ENCODE measurements at places on chromosomes 3 and 15.

GRCh38 chr15:52682781-52683180 lies 3.6 kb upstream of the ATOSA start:
- DNase-seq, result no peak

- no peak for DNase-seq
Measured at GRCh38 chr15:77436822-77437221, 16.1 kb downstream of the HMG20A start.

- peak; percentile 38 for DNase-seq
Measured at GRCh38 chr3:16828815-16829214, 55.9 kb upstream of the PLCL2 start.

DNA sequence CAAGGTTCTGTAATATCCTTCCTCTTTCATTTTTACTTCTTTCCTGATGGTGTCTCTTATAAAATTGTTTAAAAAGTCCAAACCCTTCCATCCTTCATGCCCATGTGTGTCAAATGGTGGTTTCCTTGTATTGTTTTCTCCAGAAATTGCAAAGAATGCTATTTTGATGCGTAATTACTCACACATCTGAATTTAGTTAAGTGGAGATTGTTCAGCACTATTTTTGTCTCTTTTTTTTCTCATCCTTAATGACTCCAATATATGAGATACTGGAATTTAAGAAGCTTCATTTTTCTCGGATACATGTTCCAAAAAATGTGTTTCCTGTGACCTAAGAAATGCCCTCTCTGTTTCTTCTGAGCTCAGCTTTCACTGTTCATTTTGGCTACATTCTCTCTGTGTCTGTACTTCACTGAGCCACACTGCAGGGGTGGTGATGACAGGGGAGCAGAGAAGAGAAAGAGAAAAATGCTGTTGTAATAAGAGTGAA lies 799.8 kb downstream of the DIPK2A start:
- no peak for DNase-seq

GRCh38 chr3:13370609-13371008 lies 49.5 kb downstream of the NUP210 start:
- no peak for DNase-seq

DNA sequence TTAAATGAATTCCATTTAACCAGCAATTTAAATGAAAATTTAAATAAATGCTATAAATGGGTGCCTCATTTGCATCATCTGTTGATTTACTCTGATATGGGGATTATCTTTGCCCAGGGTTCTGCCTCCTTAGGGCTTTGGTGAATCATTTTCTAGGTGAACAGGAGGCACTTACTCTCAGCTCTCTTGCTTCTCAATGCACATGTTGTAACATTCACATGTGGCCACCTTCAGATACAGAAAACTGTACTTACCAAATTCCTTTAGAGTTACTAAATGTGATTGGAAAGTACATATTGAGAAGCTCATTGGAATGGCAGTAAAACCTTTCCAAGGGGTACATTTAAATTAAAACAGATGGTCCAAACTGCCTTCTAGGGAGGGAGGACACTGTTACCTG lies 20.8 kb downstream of the GADL1 start:
- DNase-seq, result no peak

GRCh38 chr3:160618878-160619277 lies 53.5 kb upstream of the KPNA4 start:
- DNase-seq, result no peak

DNA sequence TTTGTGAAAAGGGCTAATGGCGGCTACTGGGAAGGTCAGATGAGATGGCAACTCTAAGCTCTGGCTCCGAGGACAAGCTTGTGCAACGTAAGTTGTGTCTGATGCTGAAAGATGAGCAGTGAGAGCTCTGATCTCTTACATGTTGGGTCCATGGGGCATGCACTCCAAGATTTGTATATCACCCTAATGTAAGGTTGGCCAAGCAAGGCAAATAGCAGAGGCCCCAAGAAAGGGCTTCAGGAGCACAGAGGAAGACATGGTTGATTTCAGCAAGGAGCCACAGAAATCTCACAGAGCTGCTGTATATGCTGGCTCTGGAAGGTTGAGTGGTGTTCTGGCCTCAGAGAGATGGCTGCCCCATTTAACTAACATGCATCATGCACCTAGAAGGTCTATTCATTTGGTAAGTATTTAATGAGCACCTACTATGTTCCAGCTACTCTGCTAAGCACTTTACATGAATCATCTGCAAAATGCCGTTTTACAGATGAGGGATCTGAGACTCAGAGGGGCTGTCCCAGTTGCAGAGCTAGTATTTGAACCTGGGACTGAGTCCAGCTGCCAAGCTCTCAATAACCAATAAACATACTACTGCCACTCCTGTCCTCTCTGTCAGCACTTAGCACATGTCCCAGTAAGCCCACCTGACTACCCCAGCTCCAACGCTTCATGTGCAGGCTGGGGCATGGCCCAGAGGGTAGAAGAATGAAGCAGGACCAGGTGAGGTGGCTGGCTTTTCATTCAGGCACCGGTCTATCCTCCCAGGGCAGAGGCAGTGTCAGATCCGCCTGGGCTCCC lies 27.8 kb upstream of the ATP2B2 start:
- no peak for DNase-seq

DNA sequence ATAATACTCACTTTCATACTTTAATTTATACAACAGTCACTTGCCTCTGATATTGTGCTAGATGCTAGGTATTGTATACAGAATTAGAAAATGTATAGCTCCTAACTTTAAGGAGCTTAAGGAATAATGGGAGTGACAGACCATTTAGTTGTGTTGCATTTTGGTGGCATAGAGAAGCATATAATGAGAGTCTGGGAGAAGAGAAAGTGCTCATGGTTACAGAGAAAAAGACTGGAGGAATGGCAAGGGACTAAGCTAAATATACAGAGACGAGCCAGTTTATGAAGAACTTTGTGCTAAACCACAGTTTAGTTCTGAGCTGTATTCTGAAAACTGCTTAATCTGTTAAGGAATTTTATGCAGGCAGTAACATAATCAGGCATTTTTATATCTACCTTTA lies 6.4 kb downstream of the RNF13 start:
- DNase-seq, result no peak

DNA sequence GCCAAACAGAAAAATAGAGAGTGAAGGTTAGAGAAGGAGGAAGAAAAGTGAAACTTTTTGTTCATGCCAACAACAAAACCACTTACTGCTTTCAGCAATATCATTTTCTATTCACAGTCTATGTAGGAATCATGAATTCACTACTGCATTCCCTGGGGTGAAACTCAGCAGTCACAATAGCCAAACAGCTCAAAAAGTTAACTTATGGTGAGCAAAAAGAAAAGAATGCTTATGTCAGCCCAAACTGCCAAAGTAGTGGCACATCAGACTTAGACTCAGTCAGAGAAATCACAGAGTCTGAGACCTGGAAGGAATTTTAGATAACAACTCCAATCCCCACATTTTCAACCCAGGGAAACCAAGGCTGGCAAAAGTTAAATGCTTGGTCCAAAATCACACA lies 238.7 kb upstream of the TMCO5A start:
- DNase-seq, result no peak

GRCh38 chr3:87270908-87271700 lies 5.3 kb downstream of the POU1F1 start:
- no peak for DNase-seq

DNA sequence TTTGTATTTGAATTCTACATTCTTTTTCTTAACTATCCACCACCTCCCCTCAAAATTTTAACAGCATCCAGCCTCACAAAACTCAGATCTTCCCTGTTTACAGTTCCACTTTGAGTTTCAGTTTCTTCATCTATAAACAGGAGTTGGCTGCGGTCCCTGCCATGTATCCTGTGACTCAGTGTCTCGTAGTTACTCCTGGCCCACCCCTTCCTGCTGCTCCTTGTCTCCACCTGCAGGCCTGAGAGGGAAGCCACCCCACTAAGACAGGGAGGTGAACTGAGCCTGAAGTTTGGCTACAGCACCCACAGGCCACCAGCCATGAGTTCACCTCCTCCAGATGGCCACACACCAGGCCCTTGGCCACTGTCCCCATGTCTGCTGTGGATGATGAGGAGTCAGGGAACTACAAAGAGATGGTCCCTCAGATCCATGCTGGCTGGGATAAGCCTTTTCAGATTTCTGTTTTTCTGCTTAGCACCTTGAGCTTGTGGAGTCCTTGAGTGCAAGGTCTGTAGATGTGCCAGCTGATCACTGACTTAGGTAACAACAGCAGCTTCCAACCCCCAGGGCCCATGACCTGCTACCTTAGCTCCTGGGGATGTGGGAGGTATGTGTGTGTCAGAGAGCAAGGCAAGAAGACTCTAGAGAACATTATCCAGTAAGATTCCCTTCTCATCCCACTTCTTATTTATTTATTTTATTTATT lies 37.5 kb downstream of the CD86 start:
- no peak for DNase-seq

GRCh38 chr3:105790534-105790933 lies 78.3 kb downstream of the CBLB start:
- no peak for DNase-seq

DNA sequence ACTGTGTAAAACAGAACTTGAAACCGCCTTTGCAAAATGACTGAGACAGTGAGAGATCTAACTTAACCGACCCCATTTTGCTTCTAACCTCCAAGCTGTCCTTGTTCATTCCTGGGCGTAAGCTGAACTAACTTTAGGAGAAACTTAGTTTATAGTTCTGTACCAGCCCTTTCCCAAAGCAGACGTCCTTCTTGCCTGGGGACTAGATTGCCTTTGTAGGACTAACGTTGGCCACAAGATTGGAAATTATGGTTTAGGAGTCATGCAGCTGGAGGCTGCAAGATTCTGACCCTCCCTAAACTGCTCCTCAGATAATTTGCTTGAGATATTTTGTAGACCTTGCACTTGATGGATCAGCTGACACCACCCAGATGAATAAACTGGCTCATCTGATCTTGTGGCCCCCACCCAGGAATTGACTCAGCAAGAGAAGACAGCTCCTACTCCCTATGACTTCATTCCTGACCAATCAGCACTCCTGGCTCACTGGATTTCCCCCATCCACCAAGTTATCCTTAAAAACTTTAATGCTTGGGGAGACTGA lies 219.9 kb upstream of the PROK2 start:
- no peak for DNase-seq

GRCh38 chr3:107077391-107077790 lies 299.8 kb upstream of the CCDC54 start:
- no peak for DNase-seq

GRCh38 chr3:149717391-149718056 lies 34.8 kb downstream of the COMMD2 start:
- DNase-seq, result peak; percentile 10

GRCh38 chr15:26070095-26070532 lies 207.0 kb upstream of the ATP10A start:
- no peak for DNase-seq

DNA sequence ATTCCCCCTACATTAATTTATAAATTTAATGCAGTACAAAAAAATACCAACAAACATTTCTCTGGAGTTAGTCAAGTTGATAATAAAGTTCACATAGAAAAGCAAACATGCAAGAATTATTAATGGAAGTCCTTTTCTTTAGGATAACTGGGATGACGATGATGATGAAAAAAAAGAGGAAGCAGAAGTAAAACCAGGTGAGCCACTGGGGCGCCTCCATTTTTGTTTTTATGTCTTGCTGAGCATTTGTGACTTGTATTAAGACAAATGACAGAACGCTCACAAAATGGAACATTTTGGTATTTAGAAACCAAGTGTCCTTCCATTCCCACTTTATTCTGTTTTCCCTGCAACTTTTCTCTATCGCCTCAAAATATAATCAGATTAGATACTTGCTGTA lies 13.8 kb downstream of the EIF3J start:
- no peak for DNase-seq

GRCh38 chr3:151477591-151478334 lies 16.9 kb upstream of the IGSF10 start:
- no peak for DNase-seq

DNA sequence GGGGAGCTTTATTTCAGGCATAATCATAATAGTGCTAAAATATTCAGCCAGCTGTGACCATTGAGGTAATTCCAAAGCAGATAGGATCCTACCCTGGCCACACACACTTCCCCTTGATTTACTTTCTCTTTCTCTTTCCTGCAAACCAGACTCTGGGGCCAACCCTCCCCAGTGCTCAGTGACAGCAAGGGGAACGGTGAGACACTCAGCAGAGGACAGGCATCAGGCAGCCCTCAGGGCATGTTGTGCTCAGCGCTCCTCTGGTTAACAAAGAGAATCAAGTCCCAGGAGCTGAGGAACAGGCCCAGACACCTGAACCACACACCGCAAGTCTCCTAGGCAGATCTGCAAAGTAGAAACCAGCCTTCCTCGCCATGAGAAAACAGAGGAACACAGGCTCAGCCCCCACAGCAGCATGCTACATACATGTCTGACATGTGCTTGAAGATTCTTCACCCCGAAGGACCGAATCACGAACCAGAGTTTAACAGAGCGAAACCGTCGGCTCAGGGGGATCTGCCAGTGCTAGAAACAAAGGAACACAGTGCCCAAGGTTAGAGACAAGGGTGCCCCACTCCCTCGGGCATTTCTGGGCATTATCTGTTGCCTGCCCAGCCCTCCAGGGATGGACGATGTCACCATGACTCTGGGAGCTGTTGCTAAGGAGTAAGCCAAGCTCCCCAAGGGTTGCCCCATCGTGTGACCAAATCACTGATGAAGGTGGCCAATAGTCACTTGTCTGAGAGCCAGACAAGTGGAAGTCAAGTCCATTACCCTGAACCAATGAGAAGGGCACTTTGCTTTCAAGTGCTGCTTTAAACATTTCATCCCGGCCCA lies 17.5 kb downstream of the HDC start:
- peak; percentile 29 for DNase-seq

DNA sequence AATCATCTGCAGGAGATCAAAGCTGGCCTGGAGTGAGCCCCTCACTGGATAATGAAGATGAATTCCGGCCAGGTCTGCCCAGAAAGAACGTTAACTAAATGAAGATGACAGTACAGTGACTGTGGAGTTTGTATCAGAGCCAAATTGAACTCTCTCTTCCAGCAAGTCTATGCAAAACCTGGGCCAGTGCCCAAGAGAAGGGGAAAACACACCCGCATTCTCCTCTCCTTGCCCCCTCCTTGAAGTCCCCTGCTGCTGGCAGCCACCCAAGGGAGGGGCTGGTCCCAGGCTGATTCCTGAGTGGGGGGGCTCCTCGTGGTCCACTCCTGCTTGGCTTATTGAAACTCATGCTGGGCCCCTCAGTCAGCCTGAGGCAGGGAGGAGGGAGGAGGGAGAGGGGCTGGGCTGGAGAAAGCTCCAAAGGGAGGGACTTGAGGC lies 155.7 kb downstream of the RAB11A start:
- no peak for DNase-seq

GRCh38 chr3:30741889-30742288 lies 135.5 kb downstream of the TGFBR2 start:
- no peak for DNase-seq

DNA sequence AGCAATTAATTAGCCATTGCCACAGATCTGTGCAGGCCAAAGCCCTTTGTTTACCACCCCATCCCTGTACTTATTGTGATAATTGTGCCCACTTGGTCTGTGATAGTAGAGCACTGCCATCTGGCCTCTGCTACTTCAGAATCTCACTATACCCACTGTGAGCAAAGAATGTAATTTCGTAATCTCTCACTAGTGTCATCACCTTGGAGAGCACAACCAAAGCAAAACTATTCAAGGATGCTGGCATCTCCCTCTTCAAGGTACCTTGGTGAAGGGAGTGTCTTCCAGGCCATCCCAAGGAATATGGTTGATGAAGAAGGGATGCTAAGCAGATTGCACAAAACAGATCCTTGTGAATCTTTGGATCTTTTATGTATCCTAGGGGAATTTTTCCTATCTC lies 34.7 kb upstream of the NOX5 start:
- DNase-seq, result no peak

All from naive thymus-derived CD8-positive, alpha-beta T cell (primary cell).